ENCODE measurements at places on chromosomes 6 and 20.

GRCh38 chr6:130020073-130020906 lies 1.9 kb downstream of the L3MBTL3 start:
- no peak for DNase-seq

DNA sequence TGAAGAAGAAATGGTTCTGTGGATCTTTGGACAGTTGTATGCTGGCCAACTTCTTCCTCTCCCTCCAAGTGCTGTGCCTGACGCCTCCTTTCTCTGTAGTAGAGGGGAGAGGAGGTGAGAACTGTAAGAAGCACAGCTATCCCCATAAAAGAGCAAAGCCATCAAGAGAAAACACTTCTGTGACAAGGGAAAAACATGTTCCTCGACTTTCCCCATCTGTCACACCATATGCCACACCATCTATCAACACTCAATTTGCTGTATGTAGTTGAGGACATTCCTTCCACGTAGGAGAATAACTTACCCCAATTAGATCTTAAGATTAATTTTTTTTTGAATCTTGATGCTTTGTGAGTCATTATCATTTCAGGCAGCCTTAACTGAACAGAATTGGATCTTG lies 156.2 kb upstream of the PLCB4 start:
- DNase-seq = no peak

- DNase-seq = no peak
Observed at GRCh38 chr6:21354805-21355238, 238.7 kb upstream of the SOX4 start.

DNA sequence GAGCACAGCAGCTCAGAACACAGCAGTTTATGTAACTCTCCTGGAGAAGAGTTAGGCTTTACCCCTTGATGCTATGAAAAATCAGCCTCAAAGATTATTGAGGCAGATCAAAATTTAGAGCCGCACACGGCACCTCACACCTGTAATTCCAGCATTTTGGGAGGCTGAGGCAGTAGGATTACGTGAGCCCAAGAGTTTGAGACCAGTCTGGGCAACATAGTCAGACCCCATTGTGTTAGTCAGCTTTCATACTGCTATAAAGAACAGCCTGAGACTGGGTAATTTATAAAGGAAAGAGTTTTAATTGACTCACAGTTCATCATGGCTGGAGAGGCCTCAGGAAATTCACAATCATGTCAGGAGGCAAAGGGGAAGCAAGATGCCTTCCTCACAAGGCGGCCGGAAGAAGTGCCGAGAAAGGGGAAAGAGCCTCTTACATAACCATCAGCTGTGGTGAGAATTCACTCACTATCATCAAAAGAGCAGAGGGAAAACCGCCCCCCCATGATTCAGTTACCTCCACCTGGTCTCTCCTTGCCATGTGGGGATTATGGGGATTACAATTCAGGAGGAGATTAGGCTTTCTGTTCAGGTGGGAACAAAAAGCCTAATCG lies 87.7 kb downstream of the SGK1 start:
- DNase-seq = no peak

GRCh38 chr6:130159956-130160355 lies 62.8 kb downstream of the SAMD3 start:
- no peak for DNase-seq

DNA sequence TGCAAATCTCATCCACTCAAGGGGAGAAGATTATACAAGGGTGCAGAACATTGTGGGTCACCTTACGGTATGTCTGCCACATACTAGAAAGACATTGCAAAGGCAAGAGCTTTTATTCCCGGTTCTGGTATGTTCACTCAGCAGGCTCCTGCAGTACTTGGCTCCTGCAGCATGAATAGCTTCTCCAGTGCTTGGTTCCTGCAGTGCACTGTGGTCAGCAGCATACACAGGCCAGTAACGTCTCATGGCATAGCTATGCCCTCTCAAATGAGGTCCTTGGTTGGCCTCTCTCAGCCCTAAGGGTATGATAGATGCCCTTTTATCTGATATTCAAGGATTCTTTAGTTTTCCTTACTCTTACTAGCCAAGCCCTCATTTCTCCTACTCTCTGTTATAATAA lies 12.6 kb downstream of the TCP11 start:
- no peak for DNase-seq

DNA sequence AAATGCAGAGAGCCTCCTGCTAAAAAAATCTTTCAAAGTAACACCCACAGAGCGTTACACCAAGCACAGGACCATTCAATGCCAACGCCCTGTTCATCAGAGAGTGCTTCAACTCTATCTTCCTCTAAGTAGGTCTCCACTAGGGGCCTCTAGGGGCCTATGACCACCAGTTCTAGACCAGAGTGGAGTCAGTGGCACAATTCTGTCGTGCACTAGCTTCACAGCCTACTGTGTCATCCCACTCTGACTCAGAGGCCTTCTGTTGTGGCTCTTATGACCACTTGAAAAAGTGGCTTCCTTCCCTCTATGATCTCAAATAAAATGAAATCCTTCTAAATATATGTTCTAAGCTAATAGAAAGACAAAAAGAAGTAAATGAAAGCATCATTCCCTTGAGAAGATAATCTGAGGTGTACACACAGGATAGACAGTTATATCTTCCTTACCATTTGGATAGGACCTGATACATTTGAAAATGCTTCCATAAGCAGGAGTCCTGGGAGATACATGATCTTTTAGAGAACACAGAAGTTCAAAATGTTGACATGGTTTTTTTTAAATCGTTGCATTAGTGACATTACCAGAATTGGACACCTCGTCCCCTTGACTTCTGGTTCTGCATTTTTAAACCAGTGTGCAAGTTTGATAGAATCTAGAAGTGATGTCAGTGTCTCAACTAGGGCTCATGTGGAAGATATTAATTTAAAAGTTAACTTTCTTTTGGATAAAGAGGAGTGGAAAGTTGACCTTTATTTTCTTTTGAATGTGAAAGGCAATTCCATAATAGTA lies 151.9 kb downstream of the SH3BGRL2 start:
- DNase-seq = no peak

DNA sequence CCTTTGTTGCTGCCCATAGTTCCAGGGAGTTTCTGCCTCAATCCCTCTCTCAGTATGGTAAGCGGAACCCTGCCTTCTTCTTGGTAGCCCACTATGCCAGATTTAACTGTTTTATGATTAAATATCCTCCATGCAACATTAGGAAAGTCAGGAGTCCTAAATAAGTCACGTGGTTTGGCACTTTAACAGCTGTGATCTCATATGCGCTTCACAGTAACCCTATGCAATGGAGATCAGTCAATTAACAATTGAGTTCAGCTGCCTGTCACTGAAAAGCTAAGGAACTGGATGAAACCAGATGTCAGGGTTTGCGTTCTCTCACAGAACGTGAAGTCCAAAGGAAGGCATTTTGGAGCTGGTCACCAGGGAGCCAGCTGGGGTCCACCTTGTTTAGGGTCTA lies 81.6 kb downstream of the PSMB1 start:
- DNase-seq = no peak

GRCh38 chr20:36744764-36745191 lies 1.1 kb downstream of the NDRG3 start:
- DNase-seq = no peak

GRCh38 chr6:125839879-125840278 lies 49.1 kb downstream of the NCOA7 start:
- no peak for DNase-seq

- no peak for DNase-seq
Observed at GRCh38 chr6:92147246-92147645, 1272.1 kb downstream of the EPHA7 start.

DNA sequence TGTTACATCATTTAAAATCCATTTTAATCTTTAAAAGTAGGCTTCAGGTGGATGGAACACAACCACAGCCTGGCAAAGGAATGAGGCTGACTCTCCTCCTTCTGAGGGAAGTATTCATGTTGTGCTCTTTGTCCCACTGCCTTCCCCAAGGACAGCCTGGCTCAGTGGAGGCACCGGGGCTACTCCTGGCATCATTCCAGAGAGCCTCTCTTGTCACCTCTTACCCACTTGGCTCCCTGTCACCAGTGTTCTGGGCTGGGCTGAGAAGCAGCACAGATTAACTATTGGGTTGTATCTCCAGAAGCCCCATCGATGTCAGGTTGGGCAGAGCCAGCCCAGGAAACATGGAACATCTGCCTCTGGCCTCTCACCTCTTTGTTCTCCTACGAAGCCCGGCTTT lies 10.7 kb upstream of the TP53INP2 start:
- no peak for DNase-seq

GRCh38 chr6:48671505-48671904 lies 560.5 kb upstream of the PTCHD4 start:
- no peak for DNase-seq

- DNase-seq = no peak
Observed at GRCh38 chr20:61041481-61041880, 210.6 kb upstream of the CDH4 start.

DNA sequence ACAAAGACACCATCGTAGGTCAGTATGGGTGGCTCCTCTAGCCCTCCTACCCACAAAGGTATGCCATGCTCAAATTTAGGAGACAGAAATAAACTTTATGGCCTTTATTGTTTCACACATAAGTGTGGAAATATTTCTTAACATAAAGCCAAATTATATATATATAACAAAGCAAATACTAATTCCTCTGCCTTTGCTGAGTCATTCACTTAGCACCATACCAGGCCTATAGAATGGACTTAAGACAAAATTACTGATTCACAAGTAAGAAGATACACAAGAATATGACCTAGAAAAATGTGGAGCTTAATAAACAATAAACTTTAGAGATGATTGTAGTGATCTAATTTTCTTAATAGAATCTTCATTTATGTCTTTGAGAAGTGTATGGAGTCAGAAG lies 5.2 kb downstream of the FRK start:
- DNase-seq = no peak

- DNase-seq = no peak
Observed at GRCh38 chr6:21033575-21034026, 499.3 kb downstream of the CDKAL1 start.

DNA sequence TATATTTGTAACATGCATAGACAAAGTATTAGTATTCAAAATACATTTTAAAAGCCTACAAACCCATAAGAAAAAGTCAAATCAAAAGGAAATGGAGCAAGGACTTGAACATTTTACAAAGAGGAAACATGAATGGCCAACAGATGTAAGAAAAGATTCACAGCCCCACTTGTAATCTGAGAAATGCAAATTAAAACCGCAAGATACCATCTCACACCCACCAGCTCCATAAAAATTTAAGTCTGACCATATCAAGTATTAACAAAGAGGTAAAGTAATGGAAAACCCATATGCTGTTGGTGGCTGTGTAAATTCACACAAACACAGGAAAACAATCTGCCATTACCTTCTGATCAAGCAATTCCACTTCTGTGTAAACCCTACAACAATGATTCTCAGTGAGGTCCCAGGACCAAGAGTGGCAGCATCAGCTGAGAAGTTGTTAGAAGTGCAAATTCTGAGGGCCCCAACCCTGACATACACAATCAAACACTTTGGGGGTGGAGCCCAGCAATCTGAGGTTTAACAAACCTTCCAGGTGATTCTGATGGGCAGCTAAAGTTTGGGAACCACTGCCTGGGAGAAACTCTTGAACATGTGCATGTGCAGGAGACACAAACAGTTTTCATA lies 30.9 kb downstream of the BCL2L1 start:
- DNase-seq = no peak

- DNase-seq = no peak
Observed at GRCh38 chr20:53963635-53964034, 106.8 kb downstream of the BCAS1 start.

- no peak for DNase-seq
Observed at GRCh38 chr6:39518221-39518620, 195.7 kb upstream of the KCNK16 start.

GRCh38 chr6:161215876-161216615 lies 57.8 kb downstream of the AGPAT4 start:
- DNase-seq = no peak

GRCh38 chr6:117512056-117512828 lies 29.8 kb downstream of the DCBLD1 start:
- no peak for DNase-seq

Data from esophagus squamous epithelium (tissue), 5 donors.